ENCODE measurements at places on chromosomes 4 and X. TPM values are rescaled to one million over a fixed set of nuclear protein-coding genes. Genes with fewer than 3 reads are reported as not detected.
A peak's percentile ranks its signal among the peaks of the same experiment; 100 is the strongest.

GRCh38 chrX:46588263-46588662, 14.7 kb downstream of the CHST7 start:
- no peak for DNase-seq

- DNase-seq: peak; percentile 14
Measured at GRCh38 chr4:137685357-137685756, 153.1 kb upstream of the PCDH18 start.

- DNase-seq: no peak
Measured at GRCh38 chrX:11531226-11531625, 134.5 kb downstream of the ARHGAP6 start.

TBX22 gene
- polyA plus RNA-seq: not detected

DNA sequence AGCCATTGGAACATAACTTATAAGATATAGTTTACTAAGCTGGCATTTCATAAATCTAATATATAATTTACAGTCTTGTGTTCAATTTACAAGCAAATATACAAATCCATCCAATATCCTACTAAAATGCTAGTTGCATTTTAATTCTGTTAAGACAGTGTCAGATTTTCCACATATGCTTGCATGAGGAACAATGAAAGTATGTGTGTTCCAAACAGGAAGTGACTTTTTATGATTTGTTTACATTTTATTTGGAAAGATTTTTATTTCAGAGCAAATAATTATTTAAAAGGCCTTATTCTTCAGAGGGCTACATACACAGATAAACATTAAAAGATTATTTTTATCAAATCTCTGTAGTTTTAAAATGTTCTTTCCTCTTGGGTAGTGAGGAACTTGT, 130.1 kb downstream of the KLHL34 start:
- no peak for DNase-seq

DNA sequence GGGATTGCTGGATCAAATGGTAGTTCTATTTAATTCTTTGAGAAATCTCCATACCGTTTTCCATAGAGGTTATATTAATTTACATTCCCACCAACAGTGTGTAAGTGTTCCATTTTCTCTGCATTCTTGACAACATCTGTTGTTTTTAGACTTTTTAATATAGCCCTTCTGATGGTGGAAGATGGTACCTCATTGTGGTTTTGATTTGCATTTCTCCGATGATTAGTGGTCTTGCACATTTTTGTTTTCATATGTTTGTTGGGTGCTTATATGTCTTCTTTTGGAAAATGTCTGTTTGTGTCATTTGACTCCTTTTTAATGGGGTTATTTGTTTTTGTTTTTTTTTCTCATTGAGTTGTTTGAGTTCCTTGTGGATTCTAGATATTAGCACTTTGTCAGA, 75.3 kb upstream of the PUDP start:
- no peak for DNase-seq

- DNase-seq: peak; percentile 78
Measured at GRCh38 chrX:129522184-129523078, 859 bp downstream of the SMARCA1 start.

- DNase-seq: no peak
Measured at GRCh38 chr4:6938237-6938636, 28.6 kb downstream of the TBC1D14 start.

ADAM29 gene
- polyA plus RNA-seq: not detected

DNA sequence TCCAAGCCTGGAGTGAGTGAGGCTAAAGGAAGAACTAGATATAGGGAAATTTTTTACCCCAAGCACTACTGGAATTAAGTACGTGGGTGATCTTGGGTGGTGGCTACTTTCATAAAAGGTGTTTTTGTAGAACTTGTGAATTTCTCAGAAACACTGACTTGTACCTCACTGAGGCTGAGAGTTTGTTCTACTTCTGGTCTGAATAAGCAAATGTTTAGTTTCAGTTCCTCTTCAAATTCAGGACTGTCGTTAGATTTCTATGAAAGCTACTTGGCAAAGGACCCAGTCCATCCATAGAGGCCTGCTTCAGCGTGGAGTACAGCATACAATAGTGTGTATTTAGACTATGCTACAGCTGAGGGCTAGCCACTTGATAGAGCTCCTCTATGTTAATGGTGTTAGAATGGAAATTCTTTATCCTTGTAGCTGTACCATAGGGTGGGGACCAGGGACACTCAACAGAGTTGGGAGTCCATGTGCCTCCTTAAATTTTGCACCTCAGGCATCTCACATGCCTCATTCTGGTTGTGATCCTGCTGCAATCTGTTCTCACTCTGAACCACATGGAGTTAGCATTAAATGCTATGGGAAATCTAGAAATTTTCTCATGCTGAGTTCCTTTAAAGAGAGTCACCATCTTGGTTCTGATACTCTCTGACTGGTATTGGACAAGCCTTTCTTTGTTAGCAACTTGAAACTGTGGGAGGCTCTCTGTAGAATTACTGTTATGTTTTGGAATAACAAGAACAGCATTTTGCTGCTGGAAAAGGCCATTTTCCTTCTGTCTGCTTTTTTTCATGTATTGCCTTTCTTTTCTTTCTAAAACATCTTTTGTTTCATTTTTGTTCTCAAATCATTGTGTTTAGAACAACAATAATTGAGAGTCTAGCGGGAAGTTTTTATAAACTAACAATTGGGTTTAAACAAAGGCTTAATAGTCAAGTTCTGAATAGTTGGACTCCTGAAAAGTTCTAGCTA, 86.8 kb downstream of the PDGFRA start:
- no peak for DNase-seq

DNA sequence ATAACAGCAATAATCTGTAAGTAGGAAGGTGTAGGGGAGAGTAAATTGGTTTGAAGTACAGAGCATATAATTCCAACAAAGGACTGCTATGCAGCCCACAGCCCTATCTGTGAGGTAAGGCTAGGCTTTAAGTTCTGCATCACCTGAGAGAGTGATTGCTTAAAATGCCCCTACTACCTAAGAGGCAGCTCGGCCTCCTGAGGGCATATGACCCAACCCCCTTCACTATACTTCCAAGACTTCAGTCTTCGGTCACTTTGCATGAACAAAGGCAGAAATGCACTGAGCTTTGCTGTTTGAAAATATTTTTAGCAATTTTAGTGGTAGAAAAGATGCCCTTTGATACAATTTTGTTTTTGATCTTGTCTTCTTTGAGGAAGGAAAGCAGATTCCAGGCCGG, 4.9 kb upstream of the DDX3X start:
- DNase-seq: no peak

RGN gene
- 0.05 TPM for polyA plus RNA-seq

DNA sequence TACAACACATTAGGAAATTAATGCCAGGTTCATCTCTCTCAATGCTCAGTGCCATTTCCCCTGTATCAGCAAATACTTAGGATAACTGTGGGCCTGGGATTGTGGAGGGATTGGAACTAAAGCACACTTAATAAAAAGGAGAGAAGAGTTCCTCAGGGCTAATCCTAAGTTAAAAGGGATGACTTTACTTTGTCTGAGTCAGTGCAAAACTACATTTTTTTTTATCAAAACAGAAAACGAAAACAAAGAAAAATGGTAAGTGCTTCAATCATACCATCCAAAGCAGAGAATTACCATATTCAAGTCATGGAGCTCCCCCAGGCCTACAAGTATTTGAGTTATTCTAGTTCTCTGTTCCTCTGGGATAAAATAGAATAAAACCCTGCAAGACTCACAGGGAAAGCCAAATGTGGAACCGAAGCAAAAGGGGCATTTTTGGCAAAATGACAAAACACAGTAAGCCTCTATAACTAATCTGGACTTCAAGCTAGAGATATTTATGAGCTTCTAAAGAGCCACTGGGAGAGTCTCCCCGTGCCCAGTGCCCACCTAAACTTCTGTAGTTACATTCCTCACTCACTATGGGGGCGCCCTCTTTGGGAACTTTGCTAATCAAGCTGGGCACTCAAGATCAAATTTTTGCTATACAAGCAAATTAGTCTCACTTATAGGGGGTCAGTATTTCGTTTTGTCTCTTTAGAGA, 53.4 kb downstream of the PALLD start:
- DNase-seq: no peak

DNA sequence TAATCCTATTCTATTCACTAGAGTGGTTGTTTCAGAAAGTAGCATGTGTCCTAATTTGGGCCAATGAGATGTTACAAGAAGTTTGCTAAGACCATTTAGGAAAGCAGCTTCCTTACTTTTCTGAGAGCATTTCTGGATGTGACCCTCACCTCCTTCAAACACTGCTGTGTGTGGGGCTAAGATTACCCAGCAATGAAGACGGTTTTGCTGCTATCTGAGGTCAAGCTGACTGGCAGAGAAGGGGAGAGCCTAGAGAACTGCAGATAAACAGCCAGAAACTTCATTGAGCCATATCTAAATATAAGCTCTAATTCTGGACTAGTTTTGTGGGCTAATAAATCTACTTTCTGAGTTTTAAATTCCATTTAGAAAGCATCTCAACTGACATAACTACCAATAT, 36.4 kb downstream of the ZAR1 start:
- DNase-seq: no peak

DNA sequence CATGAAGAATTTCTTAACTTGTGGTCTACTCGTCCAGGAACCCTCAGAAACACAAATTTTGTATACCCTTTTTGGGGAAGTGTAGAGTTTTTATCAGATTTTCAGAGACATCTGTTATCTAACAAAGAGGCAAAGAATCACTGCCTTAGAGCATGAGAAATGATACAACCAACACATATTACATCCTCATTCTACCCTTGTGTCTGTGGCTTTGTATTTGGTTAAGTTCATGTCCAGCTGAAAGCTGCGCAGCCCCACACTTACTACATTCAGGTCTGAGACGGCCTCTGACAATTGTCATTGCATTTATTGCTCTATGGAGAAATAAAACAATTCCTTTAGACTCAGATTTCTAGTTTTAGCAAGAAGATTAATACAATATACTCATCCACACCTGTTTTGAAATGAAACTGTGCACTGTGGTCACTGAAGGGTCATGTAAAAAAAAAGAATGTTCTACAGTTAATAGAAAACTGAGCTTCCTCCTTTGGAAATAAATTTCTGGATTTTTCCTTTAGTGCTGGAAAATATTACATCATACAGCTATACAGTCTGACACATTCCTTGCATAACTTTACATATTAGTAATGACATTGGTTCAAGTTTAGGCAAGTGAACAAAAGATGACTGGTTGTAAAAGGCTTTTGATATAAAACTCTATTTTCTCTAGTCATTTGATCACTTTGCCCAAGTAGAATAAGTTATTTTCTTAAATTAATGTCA, 39.8 kb downstream of the GLRB start:
- DNase-seq: no peak

GRCh38 chr4:10579648-10580047, 104.9 kb downstream of the CLNK start:
- DNase-seq: no peak

- peak; percentile 5 for DNase-seq
Measured at GRCh38 chr4:100742045-100742444, 224.2 kb upstream of the EMCN start.

- no peak for DNase-seq
Measured at GRCh38 chr4:46839128-46839527, 69.9 kb downstream of the COX7B2 start.

- no peak for DNase-seq
Measured at GRCh38 chr4:84681486-84682274, 98.8 kb downstream of the CDS1 start.
